ENCODE measurements at places on chromosomes 13 and 19.
A peak's percentile ranks its signal among the peaks of the same experiment; 100 is the strongest.

DNA sequence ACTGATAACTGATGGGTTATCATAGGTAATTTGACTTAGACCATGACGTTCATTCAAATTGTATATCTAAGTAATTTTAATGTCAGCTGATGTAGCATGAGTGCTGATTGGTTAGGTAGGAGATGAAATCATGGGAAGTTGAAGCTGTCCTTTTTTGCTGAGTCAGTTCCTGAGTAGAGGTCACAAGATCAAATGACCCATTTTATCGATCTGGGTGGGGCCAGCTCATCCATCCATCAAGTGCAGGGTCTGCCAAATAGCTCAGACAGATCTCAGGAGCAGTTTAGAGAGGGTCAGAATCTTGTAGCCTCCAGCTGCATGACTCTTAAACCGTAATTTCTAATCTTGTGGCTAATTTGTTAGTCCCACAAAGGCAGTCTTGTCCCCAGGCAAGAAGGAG lies 35.3 kb upstream of the CD177 start:
- no peak for DNase-seq

DNA sequence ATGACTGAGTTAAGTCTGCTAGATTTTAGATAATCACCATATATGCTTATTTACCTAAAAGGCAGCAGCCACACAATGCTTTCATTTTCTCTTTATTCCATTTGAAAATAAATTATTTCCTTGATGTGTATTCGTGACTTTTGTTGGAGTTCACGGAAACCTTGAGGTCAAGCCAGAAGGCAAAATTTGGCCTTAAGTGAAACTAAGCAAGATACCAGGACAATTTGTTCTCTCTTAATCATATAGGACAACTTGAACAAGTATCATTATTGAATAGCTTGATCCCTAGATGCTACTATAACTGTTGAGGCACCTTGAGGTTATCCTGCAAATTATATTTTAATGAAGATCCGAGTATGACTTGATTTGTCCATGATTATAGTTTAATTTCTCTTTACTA lies 429.2 kb upstream of the DACH1 start:
- DNase-seq, result no peak

DNA sequence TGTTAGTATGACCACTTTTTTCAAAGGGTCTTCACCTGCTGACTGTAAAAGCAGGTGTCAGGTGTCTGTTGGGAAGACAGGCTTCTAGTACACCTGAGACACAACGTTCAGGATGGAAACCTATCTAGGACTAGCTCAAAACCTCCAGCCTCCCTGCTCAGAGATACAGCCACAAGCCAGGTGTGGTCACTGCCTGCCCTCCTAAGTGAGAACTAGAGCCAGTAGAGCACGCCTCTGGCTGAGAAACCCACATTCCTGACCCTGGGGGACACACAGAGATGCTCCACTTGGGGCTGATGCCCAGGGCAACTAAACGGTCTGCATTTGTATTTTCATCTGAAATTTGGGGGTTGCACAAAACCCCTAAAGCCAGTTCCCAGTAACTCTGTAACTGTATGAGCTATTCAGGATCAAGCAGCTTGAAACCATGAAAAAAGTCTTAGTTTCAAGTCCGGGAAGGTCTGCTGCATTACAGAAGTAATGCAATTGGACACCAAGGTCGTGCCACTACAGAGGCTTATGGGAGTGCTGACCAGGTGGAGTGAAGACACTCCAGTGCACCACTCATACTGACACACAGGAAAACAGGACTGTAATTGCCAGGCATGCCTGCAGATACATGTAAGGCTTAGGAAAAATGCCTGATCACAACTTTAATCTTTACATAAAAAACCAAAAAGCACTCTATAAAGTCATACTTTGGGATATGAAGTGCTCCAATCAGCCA lies 27.8 kb downstream of the ANKRD10 start:
- no peak for DNase-seq

- no peak for DNase-seq
Measured at GRCh38 chr13:52838433-52839107, 9.9 kb downstream of the PCDH8 start.

- DNase-seq, result no peak
Measured at GRCh38 chr13:25181597-25181996, 9.5 kb upstream of the AMER2 start.

- no peak for DNase-seq
Measured at GRCh38 chr13:50893211-50893852, 16.3 kb upstream of the RNASEH2B start.

GRCh38 chr13:92074658-92075057 lies 676.2 kb downstream of the GPC5 start:
- DNase-seq, result no peak

DNA sequence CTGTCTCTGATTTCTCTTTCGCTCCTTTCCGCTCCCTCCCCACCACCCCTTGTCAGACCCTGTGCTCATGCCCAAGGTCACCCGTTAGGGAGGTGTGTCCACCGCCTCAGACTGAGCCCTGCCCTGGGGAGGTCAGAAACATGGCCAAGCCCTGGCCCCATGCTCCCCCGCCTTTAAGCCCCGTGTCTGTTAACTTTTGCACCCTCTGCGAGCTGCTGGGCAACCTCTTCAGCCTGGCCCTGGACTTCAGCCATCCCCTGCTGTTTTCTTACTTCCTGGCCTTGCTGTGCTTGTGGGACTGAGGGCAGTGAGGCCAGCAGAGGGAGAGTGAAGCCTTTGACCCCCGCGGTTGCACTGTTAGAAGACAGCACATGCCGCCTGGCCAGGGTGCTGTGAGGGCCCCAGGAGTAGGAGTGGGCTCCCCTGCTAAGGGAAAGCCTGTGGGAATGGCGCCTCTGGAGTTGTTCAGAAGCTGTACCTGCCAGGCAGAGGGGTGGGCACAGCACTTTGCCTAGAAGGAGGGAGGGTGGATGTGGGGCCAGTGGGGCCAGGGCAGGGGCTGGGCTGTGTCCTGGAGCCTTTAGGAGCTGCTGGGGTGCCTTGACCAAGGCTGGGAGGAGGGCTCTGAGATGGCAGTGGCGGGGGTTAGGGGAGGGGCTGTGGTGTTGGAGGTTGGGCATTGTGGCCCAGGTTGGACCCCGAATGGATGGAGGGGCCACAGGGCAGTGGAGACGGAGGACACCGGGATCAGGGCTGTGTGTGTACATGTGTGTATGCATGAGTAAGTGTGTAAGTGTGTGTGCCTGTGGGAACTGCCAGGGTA lies 7.9 kb downstream of the UPF1 start:
- no peak for DNase-seq

- DNase-seq, result no peak
Measured at GRCh38 chr19:1991018-1991913, 24.2 kb downstream of the BTBD2 start.

DNA sequence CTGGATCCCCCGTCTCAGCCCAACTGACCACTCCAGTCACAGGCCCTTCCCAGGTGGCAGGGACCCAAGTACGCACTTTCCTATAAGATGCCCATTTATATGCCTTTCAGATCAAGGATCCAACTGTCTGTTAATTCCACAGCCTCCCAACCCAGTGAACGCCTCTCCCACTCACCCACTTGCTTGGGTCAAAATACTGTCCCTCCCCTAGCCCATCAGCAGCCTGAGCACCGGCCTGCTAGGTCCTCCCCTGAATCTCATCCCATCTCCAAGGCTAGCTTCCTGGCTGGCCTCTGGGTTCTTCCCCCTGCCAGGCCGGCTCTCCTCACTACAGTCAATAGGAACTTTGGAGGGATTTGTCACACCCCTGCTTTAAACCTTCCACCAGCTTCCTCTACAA lies 1.9 kb downstream of the UBE2S start:
- DNase-seq, result no peak

GRCh38 chr13:25898991-25899390 lies 152.8 kb downstream of the SHISA2 start:
- DNase-seq, result no peak

- DNase-seq, result no peak
Measured at GRCh38 chr13:58579468-58579867, 947.9 kb downstream of the PCDH17 start.

GRCh38 chr13:110326263-110326904 lies 19.3 kb downstream of the COL4A2 start:
- no peak for DNase-seq

DNA sequence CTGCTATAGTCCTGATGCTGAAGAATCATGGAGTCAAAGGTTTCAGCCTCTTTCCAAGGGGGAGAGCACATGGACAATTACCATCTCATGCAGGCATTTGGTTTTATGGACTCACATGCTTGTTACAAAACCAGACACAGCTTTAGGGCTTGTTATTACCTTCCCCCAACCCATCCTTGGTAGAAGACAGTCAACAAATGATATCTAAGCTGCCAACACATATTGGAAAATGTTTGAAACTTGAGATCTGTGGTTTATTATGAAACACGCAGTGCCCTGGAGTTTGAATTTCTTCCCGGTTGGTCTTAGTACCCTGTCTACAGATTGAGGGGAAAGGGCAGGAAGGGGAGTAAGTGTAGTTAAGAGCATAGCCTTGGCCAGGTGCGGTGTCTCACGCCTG lies 12.5 kb upstream of the CYP2A6 start:
- DNase-seq, result peak; percentile 4

DNA sequence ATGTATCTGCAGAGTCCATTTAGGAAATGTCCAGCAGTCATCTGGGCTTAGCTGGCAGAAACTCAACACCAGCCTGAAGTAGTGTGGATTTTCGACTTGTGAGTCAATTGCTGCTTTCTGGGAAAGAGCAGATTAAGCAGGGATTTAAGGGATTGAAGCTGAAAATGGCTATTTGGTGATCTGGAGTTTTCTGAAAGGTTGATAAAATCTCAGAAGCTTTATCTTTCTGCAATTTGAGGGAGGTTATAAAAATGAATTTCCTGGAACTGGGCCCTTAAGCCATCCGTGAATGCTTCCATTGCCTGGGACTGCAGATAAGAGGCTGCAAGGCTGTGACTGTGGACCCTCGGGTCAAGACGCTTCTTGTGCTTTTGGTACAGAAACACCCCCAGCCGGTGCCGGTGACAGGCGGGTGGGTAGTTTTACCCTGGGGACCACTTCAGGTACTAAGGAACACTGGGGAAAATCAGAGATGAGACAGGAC lies 61.5 kb downstream of the COL4A1 start:
- peak; percentile 41 for DNase-seq

DNA sequence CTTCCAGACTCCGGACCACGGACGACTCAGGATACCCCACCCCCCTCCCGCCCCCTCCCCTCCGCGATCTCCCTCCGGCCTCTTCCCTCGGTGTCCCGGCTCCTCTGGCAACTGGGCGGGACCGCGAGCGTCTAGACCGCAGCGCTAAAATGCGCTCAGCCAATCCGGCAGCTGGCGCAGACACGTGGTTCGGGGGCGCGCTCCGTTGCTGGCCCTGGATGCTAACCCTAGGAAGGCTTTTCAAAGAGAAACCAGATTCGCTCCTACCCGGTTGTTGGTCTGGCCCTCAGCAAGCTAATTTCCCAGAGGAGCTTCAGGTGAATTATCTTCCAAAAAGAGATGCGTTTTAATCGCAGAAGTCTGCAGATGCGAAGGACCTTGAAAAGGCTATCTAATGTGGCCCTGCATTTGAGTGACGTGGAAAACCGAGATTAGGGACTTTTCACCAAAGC lies at the start of gene DZIP1:
Gene DZIP1, minus strand, starts transcription at position 106 of the 452 bp plus-strand sequence. CDS start 2,677 bp downstream, outside the sequence.
- DNase-seq, result peak; percentile 87

- peak; percentile 48 for DNase-seq
Measured at GRCh38 chr19:756236-756635, 5.3 kb downstream of the MISP start.

- no peak for DNase-seq
Measured at GRCh38 chr13:102903659-102904407, 58.0 kb downstream of the ERCC5 start.

- DNase-seq, result no peak
Measured at GRCh38 chr13:112441226-112441625, 65.1 kb downstream of the SPACA7 start.

DNA sequence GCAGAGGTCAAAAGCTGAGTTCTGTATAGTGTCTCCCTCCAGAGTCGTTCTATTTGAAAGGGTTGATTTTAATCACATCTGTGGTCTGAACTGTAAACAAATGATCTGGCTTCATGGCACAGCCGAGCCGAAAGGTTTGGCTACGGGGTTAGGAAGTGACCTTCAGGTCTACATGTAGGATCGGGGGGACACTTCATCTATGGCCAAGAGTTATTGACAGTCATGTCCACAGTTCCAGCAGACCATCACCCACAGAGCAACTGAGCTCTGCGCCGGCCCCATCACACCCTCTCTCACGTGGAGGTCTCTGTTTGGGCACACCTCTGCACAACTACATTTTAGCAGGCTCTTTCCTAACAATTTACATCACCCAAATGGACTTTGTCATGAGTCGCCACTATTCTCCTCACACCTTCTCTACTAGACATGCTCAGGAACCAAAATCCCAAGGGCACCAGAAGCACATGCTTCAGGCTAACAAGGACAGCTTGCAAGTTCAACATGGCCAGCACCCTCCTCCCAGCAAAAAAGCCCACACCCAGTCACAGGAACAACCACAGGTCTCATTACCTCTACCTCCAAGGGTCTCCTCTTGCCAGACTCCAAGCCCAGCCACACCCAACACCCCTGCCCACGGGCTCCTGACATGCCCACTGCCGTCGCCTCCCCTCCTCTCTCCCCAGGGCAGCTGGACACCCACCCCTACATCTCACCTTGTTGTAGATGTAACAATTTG lies 36.1 kb upstream of the EPHX3 start:
- DNase-seq, result no peak

- no peak for DNase-seq
Measured at GRCh38 chr19:2097886-2098327, 1.2 kb downstream of the IZUMO4 start.

DNA sequence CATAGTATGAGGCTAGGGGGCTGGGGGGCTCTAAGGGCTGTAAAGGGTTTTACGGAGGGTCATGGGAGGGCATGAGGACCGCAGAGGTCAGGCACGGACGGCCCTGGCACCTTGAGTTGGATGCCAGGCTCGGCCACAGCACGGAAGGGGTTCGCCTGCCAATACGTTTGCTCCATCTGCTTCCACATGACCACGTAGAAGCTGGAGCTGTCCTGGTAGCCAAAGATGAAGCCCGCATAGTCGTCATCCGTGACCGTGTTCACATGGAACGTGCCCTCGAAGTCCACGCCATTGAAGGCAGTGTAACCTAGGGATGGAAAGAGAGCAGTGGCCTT lies 6.4 kb downstream of the COMP start:
- no peak for DNase-seq

DNA sequence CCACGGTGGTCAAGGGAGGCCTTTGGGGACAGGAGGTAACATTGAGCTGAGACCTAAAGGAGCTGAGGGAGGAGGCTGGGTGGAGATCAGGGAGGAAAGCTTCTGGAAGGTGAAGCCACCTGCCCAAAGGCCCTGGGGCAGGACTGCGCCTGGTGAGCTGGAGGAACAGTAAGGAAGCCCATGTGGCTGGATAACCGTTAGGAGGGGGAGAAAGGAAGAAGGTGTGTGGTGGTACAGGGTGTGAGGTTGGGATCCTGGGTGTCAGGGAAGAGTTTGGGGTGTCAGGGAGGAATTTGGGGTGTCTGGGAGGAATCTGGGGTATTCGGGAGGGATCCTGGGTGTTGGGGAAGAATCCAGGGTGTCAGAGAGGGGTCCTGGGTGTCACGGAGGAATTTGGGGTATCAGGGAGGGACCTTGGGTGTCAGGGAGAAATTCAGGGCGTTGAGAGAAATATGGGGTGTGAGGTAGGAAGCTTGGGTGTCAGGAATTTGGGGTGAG lies 695 bp downstream of the TICAM1 start:
- no peak for DNase-seq

Data from NCI-H226 (cell line).